Activated naive CD8-positive, alpha-beta T cell treated with anti-CD3 and anti-CD28 coated beads, Interleukin-2, amount 50 U/mL, for 24 hours (primary cell): ENCODE measurements at places on chromosomes 5 and 9.

GRCh38 chr9:128733256-128733655 lies 9.3 kb upstream of the ZDHHC12 start:
- peak; percentile 23 for DNase-seq

DNA sequence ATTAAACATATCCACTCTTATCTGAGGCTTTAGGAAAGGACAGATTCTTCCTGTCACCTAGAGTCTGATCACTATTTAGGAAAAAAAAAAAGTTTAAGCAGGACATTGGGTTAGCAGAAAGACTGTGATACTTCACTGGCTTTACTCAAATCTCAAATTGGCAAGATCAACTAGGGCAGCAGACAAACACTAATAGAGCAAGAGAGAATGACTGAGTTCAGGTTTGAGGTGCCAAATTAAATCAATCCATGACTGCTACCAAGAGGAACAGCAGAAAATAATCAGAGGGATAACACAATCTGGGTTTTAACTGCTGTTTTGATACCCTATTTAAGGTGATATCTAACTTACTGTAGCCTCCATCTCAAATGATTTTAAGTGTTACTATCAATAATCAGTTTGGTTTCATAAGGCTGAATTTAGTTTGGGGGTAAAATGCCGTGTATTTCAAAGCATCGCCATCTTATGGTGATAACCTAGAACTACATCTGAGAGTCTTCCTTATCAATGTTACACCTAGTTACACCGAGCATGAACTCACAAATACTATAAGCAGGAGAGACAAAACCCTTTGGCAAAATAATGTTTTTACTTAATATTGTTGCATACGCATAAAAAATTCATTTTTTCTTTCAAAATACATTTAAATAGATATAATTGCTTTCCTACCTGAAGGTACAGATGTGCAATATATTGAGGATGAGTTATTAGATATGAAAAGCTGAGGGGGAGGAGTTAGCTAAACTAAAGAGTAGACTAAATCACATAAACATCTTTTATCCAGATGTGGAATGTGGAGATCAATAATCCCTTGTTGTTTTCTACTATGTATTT lies 286.4 kb upstream of the CDH12 start:
- DNase-seq = no peak

DNA sequence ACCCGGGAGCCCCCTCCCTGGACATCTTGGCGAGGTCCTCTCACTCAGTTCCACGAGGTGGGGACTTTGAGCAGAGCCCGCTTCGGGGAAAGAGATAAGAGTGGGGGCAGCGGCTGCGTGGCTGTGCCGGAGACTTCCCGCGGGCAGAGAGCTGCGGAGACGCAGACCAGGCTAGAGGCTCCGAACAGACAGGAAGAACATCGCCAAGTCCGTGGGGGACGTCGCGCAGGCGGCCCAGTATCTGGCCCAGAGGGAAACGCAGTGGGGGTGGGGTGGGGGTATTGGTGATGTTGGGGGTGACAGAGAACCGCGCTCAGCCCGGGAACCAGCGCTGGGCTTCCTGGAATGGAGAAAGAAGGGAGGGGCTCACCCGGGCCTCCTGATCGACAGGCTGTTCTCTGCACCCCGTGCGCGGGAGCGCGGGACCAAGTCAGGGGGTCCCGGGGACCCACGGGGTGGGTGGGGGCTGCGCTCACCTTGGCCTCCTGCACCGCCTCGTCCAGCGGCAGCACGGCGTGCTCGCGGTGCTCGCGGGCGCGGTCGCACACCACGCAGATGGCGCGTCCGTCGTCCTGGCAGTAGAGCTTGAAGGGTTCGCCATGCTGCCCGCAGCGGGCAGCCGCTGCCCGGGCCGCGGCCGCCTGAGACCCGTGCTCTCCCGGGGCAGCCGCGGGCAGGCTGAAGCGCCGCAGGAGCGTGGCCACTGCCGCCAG lies 727 bp downstream of the TRIM7 start:
- no peak for DNase-seq

- DNase-seq = no peak
Measured at GRCh38 chr5:32520972-32521371, 64.4 kb upstream of the SUB1 start.

DNA sequence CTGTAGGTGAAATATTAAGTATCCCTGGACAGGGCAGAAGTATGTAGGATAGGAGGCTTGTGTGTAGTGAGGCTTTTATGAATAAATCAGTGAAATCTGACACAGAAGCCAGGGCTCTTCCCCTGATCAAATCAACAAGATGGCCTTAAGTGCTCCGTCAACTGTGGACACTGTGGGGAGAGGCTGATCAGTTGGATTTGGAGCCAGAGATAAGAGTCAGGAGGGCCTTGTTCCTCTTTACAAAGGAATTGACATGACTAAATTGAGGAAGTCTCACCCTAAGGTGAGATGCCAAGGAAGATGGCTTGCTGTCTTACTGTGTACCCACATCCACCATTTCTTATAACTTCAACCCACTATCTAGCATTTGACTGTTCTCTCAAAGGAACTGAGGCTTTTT lies 91.6 kb upstream of the PRRC1 start:
- DNase-seq = no peak

- no peak for DNase-seq
Measured at GRCh38 chr9:6592231-6592630, 53.3 kb downstream of the GLDC start.

- no peak for DNase-seq
Measured at GRCh38 chr9:106065136-106065535, 370.8 kb downstream of the TMEM38B start.

DNA sequence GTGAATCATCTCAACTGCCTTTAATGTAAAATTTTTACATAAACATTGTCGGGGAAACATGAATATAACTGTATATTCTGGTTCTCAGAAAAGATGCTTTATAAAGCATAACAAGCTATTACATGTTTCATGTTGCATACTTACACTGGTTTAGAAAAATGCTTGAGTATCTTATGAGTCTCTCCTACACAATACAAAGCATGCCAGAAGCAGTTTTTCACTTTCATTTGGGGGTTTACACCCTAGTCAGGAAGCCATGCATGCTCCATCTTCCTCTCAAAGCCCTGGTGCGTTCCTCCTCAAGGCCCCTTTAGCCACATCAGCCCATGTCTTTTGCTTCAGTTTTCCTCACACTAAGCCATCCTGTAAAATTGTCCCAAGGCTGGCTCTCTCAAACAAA lies 22.8 kb downstream of the ELAVL2 start:
- no peak for DNase-seq

- no peak for DNase-seq
Measured at GRCh38 chr9:22108581-22109370, 99.7 kb upstream of the CDKN2B start.

DNA sequence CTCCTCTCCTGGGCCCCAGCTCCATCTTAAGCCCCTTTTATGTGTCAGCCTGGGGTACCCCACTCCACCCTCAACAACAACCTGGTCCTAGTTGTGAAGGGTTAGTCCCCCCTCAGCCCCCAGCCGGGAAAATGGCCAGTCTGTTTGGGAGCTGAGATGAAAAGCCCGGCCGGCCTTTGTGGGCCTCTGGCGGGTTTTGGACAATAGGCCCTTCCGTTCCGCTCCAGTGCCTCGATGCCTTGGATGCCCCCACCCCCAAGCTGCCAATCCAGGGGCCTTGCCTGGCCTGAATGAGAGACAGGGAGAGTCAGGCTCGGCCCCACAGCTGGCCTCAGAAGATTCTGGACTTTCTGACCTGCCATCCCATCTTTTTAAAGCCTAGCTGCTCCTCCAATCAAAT lies 9.2 kb downstream of the CNTFR start:
- no peak for DNase-seq

GRCh38 chr5:80217667-80218066 lies 38.2 kb downstream of the SERINC5 start:
- no peak for DNase-seq

GRCh38 chr9:82549174-82549821 lies 513.6 kb downstream of the RASEF start:
- DNase-seq = no peak

- DNase-seq = no peak
Measured at GRCh38 chr5:148976569-148977381, 86.1 kb downstream of the SH3TC2 start.

- DNase-seq = peak; percentile 19
Measured at GRCh38 chr5:179558932-179559283, 8.6 kb downstream of the RUFY1 start.

GRCh38 chr9:94948567-94949235 lies 222.2 kb downstream of the AOPEP start:
- DNase-seq = no peak

GRCh38 chr9:37085233-37085632 lies 35.1 kb upstream of the ZCCHC7 start:
- DNase-seq = no peak

- DNase-seq = no peak
Measured at GRCh38 chr5:174400461-174400860, 323.9 kb upstream of the MSX2 start.

DNA sequence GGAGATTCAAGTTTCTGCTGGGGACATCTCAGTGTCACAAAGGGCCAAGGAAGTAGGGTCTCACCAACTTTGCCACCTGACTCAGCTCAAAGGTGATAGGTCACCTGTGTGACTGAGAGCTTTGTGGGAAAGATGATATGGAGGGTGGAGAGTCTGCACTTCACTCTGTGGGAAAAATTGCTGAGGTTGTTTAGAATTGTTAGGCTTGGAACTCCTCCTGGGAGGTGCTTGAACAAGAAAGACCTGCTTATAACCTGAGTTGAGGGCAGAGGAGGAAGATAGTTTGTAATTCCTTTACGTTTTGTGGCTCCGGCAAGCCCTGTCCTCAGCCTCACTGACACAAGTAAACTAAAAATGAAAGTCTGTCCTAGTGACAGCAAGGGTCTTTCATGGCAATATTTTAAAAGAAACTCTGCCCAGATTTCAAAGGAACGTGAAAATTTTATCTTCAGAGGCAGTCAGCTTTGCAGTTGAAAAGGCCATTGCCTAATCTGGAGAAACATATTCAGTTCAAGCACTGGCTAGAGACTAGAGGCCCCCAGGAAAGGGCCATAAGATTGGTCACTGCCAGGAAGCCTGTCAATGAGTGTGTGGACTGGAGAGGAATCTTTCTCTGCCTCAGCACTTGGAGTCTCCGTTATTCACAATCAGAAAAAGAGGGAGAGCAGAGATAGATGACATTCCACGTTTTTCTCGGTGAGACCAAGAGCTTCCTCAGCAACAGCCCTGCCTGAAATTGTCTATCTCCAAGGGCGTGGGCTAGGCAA lies 23.2 kb downstream of the PCDHAC2 start:
- no peak for DNase-seq

GRCh38 chr5:50576265-50576664 lies 90.2 kb upstream of the PARP8 start:
- DNase-seq = no peak

DNA sequence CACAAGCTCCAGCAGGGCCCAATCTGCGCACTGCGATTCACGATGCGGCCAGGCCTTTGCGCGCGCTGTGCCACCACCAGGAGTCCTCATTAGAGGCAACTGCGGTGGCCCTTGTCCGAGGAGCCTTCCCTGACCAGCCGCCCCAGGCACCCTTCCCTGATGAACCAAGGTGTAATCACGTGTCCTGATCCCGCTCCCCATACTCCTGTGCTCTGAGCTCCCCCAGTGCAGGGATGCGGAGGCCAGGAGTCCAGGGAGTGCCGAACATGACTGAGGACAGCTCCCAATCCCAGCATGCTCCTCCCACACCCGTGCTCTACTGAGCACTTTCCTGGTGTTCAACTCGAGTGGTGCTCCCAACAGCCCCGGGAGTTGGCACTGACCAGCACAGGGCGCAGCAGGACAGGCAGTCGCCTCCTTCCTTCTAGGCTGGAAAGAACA lies 134.8 kb downstream of the ZNF354C start:
- no peak for DNase-seq

DNA sequence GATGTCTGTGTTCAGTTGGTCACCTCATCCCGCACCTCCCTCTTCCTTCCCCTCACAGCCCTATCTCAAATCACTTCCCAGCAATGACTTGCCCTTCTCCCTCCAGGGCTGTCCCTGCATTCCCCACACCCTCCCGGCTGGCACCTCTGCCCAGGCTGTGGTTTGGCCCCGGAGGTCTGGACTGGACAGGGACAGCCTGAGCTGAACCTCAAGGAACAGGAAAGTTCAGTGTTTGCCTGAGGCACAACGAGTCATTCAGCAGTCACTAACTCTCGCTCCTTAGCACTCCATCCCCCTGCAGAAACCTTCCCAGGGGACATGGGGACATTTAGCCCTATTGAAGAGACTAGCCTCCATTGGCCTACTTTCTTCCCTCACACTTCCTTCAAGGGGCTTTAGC lies 58.3 kb upstream of the MAP3K1 start:
- DNase-seq = no peak

GRCh38 chr5:28957450-28957849 lies 1919.1 kb upstream of the CDH9 start:
- DNase-seq = no peak

DNA sequence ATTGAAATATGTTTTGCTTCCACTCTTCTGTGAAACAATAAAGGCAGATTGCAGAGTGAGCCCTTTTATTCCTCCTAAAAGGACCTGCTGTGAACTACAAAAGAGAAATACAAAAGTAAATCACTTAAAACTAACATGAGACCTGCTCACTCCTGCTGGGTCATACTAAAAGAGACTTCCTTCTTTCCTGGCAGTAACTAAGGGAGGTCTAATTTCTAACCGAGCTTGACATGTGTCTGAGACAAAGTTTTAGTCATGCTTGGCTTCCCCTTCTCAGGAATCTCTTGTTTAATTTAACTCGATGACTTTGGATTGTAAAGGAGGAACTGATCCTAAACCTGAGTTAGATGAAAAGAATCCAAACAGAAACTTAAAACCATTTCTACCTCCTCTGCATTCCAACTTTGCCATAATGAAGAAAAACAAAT lies 86.4 kb upstream of the CDH6 start:
- no peak for DNase-seq

DNA sequence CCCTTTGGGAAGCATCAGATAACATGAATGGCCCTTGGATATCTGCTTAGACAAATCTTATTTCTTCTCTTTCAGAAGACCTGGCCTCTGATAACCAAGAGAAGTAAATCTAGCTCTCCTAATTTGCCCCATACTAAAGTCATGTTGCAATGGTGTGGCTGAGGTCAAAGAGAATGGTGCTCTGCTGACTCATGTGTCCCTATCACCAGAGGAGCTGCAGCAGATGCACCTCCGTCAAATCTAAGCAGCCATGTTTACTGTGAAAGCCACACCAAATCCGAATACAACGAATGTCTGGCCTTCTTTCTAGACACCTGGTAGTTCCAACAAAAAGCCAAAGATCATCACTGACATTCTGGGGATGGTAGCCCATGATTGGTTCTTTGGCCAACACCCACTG lies 23.2 kb downstream of the RETREG1 start:
- DNase-seq = no peak

- DNase-seq = peak; percentile 6
Measured at GRCh38 chr5:124453221-124454051, 293.0 kb downstream of the ZNF608 start.

DNA sequence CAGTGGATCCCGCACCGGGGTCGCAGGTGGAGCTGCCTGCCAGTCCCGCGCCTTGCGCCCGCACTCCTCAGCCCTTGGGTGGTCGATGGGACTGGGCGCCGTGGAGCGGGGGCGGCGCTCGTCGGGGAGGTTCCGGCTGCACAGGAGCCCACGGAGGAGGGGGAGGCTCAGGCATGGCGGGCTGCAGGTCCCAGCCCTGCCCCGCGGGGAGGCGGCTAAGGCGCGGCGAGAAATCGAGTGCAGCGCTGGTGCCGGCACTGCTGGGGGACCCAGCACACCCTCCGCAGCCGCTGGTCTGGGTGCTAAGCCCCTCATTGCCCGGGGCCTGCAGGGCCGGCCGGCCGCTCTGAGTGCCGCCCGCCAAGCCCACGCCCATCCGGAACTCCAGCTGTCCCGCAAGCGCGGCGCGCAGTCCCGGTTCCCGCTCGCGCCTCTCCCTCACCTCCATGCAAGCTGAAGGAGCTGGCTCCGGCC lies 120.6 kb upstream of the MEF2C start:
- no peak for DNase-seq
